Activated T-helper 1 cell treated with anti-CD3 and anti-CD28 coated beads, Interleukin-12 subunit alpha, Interleukin-12 subunit beta, Interleukin-2, Interleukin-4 antibody, amounts not matched to agents 30 ng/mL and 10 ng/mL and 1 ng/mL, durations not matched to agents 14 hours and 24 hours and 36 hours (primary cell): ENCODE measurements at places on chromosomes 7 and 10.

DNA sequence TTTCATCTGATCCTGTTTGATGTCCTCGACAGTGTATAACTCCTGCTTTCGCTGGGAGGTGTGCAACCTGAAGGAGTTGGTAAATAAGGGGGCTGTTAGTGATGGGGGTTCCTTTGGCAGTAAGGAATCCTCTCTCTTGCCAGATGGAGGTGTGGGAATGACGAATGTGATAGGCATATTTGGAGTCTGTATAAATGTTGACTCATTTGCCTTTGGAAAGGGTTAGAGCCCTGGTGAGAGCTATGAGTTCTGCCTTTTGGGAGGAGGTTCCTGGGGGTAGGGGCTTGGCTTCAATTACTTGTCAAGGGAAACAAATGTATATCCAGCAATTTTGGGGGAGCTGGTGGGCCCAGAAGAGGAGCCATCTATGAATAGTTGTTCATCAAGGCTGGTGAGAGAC lies 11.4 kb upstream of the CHST3 start:
- DNase-seq, result no peak

- peak; percentile 9 for DNase-seq
Measured at GRCh38 chr10:117663750-117664149, 121.2 kb downstream of the EMX2 start.

DNA sequence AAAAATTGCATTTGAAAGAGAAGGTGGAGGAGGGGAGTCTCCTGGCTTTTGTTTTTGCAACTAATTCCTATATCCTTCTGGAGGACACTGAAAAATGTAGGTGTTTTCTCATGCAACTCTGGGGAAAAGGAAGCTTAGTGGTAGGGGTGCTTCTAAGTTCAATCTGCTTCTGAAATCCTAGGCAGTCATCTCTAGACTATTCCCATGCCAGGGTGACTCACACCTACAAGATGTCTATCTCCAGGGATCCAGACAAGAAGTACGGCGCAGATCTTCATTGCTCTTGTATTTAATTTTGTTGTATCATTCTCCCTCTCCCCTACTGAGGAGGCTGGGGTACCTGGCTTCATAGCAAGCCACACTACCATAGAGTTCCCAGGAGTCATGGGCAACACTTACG lies 258.8 kb downstream of the PHF14 start:
- DNase-seq, result no peak

DNA sequence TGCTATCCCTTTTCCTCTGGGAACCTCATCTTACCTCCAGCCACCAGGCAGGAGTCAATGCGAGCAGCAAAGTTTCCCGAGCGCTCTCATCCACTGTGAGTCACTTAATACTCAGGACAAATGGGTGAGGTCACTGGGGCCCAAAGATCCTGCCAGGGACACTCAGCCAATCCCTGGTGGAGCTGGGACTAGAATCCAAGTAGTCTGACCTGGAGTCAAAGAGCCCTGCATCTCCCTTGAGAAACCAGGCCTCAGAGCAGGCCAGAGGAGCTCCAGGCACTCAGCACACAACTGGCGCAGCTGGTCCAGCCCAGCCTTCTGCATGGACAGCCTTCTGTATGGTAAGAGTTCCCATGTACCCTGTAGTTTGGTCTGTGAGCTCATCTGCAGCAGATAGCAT lies 142.3 kb downstream of the MAPK8 start:
- DNase-seq, result no peak

GRCh38 chr10:34816501-34817002 lies 1.5 kb upstream of the PARD3 start:
- no peak for DNase-seq

DNA sequence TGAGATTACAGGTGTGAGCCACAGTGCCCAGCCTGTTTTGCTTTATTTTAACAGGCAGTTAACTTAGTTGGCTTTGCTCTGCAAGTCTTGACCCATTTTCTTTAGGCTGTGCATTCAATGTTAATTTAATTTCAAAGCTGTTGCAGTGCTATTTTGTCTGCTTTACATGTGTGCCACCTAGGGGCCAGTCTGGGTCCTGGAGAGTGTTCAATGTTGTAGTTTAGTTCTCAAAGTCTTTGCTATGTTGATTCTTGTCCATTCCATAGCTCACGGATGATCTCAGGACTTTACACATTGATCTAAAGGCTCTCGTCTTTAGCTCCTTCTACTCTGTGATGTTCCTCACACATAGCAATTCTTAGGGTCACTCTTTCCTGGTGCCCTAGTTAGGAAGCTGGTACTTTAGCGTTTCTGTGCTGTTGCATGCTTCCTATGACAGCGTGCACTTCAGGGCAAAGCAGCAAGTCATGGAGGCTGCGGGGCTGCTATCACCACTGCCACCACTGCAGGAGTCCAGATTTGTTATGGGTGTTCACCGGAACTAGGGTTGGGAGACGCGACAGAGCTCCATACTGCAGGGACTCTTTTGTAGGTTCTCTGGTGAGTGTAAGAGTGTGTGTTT lies 16.4 kb upstream of the ABCA13 start:
- DNase-seq, result peak; percentile 17

DNA sequence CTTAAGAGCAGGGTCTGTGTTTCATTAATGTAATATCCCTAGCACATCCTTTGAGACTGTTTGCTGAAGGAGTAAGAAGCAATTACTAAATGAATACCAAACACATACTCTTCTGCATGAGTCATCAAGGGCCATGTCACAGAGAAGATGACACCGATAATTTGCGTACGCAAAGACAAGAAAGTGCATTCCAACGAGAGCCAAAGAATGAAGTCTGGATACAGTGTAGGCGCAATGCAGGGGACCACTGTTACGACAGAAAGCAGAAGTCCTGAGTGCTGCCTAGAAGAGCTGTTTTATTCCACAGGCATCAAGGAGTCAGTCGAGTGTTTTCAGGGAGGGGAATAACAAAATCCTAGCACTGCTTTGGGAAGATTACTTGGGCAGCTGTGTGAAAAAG lies 62.7 kb downstream of the VPS41 start:
- no peak for DNase-seq

DNA sequence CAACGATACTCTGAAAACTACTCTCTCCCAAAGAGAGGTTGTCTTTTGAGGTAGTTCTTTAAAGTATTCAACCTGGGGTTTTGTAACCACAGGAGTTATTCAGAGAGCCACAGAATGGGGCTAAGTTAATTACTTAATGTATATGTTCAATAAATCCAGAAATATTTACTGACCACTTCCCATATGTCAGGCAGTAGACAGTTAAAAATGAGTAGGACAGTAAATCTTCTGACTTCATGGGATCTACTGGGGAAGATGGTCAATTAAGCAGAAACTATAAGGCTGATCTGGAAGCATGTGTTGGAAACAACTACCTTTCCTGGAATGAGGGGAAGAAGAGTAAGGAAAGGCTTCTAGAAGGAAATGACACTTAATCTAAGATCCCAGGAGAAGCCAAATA lies 167.7 kb downstream of the MAGI2 start:
- DNase-seq, result no peak

DNA sequence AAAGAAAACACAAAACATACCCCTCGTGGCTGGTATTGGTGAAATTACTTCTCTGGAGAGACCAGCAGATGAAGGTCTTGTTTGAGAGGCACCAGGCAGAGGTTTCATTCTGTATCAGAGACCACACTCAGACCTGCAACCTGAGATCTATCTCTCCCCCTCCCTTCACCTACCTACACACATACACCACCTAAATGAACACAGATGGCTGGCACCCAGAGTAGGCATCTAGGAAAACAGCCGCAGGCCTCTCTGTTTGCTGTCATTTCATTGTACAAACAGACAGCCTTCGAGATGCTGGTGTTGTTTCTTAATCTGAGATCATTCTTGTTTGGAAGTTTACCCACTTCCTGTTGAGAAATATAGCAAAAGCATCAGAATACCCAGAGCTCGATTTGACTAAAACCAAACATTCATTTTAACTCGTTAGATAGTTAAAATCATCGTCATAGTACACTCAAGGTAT lies 173.9 kb upstream of the SLC25A13 start:
- peak; percentile 15 for DNase-seq

GRCh38 chr10:101132636-101133473 lies 1.8 kb downstream of the TLX1 start:
- DNase-seq, result no peak

DNA sequence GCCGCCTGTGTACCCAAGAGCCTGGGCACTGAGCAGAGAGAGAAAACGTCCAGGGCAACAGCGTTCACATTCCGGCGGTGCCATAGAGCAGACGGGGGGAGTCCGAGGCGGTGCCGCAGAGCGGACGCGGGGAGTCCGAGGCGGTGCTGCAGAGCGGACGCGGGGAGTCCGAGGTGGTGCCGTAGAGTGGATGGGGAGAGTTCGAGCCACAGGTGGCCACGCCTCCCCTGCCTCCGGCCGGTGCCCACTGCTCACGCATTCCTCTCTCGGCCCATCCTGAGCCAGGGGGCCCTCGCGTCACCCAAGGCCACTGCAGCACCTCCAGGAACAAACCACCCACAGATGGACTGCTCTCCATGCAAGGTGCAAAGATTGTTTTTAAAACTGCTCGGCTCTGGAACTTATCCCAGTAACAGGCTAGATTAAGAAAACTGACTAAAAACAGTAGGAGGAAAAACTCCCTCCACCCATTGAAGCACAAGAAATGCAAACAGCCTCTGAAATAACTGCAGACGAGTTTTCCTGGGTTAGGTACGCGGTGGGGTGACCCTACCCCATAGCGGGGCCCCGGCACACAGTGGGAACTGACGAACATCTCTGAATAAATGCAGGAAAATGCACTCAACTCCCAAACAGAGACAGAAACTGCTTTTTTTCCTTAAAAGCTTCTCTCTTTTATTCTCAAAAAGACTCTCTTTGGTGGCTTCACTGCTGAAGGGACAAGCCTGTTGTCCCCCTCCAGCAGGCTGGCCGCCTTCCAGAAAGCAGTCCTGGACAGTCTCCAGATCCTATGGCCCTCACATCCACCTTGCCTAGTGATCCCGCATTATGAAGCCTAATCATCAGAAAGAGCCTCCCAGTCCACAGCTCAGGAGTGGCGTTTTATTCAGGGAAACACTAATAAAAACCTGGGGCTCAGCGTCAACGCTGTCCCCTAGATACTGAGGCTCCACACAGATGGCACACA lies 55.9 kb downstream of the DIP2C start:
- no peak for DNase-seq

DNA sequence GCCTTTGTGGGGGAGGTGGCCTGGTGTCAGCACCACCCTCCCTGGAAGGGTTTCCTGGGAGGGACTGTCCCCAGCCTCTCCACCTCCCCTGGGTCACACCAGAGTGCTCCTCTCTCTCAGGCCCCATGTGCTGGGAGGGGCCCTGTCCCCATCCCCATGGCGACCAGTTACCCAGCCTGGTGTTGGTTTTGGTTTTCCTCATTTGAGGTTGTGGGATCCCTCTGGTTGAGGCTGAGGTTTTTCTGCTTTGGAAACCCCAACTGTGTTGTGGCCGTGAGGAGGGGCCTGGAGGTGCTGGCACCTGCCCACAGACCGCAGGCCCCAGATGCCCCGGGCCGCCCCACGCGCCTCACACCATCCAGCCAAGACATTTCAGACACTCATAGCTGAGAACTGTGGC lies 106.3 kb downstream of the GRK5 start:
- peak; percentile 67 for DNase-seq

DNA sequence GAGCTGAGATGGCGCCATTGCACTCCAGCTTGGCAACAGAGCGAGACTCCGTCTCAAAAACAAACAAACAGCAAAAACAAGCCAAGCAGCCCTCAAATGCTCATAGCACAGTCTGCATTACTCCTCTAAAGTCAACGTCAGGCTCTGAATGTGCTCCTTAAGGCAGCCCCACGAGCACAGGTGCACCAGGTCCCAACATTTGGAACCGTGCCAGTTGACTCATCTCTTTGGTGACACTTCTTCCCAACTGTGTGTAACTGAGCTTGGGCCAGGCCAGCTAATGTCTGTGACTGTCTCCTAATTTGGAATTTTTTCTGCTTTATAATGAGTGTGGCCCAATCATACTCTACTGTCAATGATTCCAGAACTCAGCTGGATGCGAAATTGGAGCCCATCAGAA lies 66.3 kb upstream of the EFCAB10 start:
- no peak for DNase-seq

DNA sequence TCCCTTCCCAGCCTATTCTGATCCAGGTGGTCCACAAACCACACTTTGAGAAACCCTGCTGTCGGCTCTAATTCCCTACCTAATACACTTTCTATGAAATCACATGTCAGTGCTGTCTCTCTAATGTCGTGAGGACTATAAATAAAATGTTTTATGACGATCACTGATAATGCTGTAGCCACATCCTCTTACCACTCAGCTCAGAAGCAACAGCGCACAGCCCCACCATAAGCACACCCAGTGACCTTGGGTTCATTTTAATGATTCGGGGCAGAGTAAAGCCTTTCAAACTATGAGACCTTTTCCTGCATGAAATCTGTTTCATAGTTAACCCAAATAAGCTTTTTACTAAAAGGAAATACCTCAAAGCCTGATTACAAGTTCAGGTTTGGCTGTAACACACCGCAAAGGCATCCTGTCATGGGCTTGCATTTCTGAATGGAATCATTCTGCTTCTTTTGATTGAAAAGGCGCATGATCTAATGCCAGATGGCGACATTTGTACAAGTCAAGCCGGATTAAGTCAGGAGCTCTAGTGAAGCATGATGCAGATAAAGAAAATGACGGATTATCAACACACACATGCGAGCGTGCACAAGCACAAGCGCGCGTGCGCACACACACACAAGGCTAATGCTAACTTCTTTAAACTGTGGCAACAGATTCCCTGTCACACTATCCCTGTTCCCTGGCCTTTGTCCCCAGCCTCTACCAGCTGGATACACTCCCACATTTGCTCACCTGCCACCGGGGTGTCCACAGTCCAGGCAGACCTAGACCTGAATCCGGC lies 180.5 kb upstream of the PDE1C start:
- DNase-seq, result no peak

DNA sequence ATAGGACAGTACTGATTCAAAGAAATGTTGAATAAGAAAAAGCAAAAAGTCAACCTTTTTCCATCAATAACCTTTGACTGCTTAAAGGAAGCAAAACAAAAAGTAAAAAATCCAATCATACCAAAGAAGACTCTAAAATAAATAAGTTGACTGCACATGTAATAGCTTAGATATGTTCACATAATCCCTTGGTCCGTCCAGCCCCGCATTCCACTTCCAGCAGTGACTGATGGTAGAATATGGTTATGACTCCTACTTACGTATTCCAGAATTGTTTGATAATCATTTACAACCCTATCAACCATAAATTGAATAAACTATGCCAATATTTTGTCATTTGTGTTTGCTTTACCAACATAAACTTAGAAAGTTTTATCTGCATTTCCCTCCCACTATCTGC lies 77.9 kb downstream of the CTNNA3 start:
- no peak for DNase-seq

DNA sequence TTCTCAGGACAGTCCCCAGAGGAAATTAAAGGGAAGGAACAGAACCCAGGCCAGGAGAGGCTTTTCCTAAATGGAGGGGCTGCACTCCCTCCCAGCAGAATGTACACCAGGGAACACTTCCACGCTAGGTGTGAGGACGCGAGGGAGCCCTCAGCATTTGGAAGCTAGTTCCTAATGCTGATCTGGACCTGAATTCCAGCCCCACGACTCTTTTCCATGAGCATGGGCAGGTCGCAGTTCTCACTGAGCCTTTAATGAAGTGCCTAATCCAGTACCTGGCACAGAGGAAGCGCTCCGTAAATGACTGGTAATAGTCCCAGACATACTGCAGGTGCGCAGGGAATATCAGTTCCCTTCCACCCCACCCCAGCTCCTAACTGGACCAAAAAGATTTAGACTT lies 1.1 kb downstream of the ALOX5 start:
- DNase-seq, result no peak
